ENCODE measurements at places on chromosomes 13 and 19.

GRCh38 chr19:6238643-6239281 is 41.0 kb downstream of the MLLT1 start:
- DNase-seq = no peak

DNA sequence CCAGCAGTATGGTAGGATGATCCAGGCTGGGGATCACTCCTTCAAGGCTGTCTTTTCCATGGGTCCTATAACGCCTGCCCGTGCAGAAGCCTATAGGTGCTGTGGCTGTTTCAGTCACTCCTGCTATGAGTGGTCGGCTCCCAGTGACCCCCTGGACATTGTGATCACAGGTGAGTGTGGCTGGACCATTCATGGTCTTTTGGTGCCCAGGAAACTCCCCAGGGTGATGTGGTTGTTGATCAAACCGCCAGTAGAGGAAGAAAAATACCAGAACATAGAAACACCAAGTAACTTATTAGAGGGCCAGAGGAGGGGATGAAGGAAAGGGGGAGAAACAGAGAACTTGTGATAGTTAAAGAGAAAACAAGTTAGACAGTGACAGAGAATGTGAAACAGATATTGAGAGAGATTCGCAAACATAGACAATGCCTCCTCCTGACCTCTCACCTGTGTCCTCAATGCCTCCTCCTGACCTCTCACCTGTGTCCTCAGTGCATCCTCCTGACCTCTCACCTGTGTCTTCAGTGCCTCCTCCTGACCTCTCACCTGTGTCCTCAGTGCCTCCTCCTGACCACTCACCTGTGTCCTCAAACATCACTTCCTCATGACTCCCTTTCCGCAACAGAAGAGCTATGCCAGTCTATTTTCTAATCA is 19.4 kb downstream of the LAIR2 start:
- DNase-seq = no peak

- peak; percentile 90 for DNase-seq
These were observed 24.7 kb upstream of the ADGRE1 start for GRCh38 chr19:6862673-6863078.

GRCh38 chr19:412356-413355 is 3.7 kb upstream of the C2CD4C start:
- no peak for DNase-seq

DNA sequence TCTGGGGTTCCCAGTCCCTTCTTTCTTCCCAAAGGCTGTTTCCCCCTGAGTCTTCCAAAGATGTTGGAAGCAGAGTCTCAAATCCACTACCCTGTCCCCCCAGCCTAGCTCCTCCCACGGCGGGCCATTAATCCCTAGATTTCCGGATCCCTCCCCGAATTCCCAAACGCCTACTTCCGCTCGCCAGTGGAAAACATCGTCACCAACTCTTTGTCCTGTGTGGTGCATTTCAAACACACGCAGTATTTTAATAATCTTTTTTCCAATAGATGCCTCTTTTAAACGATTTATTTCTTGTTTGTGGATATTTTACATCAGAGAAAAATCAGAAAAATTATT is 610 bp downstream of the ZNF791 start:
- no peak for DNase-seq

- no peak for DNase-seq
These were observed 62.1 kb downstream of the ZNF737 start for GRCh38 chr19:20503476-20503875.

- no peak for DNase-seq
These were observed 19.8 kb upstream of the SPART start for GRCh38 chr13:36366031-36366430.

GRCh38 chr19:543910-544608 is at the start of gene GZMM:
TSS of gene GZMM (plus strand) at chr19:544053. CDS start at chr19:544072, 19 bp downstream.
- DNase-seq = peak; percentile 71

- no peak for DNase-seq
These were observed 210.8 kb upstream of the STARD13 start for GRCh38 chr13:33496336-33496735.

DNA sequence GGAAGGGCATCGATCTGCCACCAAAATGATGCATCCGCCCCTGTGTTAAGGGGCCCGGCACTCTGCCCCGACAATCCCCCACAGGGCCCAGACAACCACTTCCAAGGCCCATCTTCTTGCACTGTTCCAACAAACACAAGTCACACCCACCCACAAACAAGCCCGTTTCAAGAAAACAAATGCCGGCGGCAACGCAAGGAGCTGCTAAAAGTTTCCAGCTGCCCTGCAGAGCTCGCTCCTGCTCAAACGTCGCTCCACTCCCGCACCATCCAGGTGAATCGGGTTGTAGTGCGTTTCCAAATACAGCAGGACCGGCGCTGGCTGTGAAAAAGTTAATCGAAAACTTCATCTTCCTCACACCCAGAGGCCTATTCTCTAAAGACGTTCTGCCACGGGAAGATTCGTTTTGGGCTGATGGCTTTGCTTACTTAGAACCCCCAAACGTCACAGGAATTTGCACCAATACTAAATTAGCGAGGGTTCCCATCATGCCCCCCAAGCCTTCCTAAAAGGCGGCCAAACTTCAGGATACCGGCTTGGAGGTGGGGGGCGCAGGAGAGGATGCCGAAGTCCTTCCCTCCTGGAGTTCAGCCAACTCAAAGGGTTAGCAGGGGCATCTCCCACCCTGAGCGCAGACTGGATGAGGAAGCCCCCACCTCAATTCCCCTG is 107.4 kb upstream of the DOCK9 start:
- DNase-seq = no peak

DNA sequence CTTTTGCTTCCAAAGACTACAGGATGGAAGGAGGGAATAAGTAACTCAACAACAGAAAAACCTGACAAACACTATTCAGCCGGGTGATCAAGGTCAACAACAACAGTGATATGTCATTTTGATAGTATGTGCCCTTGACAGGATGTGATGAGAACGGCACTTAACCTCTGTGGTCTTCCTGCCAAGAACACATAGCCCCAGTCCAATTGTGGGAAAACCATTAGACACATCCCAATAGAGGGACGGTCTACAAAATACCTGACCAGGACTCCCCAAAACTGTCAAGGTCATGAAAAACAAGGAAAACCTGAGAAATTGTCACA is 43.1 kb upstream of the AMER2 start:
- DNase-seq = no peak

- DNase-seq = no peak
These were observed 4.0 kb downstream of the PNKP start for GRCh38 chr19:49863254-49863934.

GRCh38 chr19:54418030-54418929 is 3.0 kb downstream of the TTYH1 start:
- no peak for DNase-seq

GRCh38 chr19:2711172-2711874 is 8.8 kb upstream of the GNG7 start:
- no peak for DNase-seq

DNA sequence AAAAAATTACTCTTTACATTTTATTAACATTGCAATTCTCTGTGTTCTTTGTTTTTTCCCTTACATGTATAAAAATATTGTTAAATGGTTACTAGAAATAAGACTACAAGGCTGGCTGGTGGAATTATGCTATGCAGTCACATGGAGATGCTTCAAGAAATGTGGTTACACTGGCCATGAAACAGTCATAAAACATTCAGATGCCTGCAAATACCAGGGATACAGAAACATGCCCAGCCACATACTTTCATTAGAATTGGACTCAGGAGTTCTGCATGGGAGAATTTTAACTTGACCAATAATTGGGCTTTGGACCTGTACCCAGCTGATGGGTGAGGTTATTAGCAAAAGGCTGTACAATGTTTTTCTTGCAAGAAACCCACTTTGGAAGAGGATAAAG is 1407.7 kb upstream of the SLC10A2 start:
- no peak for DNase-seq

DNA sequence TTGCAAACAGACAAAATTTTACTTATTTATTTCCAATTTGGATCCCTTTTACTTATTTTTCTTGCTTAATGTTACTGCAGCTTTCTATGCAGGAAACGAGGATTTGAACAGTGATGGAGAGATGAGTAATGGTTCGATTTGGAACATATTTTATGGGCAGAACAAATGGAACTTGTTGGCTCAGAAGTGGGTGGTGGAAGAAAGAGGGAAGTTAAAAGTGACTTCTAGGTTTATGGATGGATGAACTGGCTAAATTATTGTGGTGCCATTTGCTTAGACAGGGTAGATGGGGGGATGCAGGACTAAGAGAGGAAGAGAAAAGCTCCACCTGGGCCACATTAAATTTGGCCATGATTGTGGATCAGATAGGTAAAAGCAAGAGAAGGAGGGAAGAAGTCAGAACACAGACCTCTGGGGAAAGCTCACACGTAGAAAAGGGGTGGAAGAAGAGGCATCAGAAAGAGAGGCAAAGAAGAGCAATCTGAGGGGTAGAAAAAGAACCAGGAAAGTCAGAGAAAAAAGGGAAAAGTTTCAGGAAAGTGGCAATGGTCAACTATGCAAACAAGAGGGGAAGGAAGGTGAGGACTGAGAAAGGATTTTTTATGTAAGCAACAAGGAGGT is 768 bp upstream of the CYSLTR2 start:
- DNase-seq = no peak

- no peak for DNase-seq
These were observed 15.7 kb downstream of the TYK2 start for GRCh38 chr19:10364644-10365043.

- no peak for DNase-seq
These were observed 31.2 kb downstream of the GADD45B start for GRCh38 chr19:2507109-2507508.

DNA sequence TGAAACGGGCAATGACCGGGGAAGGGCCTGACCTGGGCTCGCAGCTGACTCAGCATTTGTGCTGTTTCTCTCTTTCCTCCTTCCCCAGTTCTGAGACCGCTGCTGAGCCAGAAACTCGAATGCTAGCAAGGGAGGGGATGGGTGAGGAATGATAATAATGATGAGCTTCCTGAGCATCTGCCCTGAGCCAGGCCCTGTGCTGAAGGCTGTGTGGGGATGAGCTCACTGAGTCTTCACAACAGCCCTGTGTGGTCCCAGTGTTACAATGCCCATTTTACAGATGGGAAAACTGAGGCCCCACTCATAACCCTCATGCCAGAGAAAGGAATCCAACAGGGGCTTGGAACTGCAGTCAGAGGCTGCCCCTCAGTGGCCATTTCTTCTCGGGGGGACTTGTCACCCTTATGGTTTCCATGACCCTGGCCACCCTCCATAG is 8.1 kb downstream of the SULT2B1 start:
- no peak for DNase-seq

GRCh38 chr19:24166055-24166454 is 79.1 kb downstream of the ZNF254 start:
- no peak for DNase-seq

DNA sequence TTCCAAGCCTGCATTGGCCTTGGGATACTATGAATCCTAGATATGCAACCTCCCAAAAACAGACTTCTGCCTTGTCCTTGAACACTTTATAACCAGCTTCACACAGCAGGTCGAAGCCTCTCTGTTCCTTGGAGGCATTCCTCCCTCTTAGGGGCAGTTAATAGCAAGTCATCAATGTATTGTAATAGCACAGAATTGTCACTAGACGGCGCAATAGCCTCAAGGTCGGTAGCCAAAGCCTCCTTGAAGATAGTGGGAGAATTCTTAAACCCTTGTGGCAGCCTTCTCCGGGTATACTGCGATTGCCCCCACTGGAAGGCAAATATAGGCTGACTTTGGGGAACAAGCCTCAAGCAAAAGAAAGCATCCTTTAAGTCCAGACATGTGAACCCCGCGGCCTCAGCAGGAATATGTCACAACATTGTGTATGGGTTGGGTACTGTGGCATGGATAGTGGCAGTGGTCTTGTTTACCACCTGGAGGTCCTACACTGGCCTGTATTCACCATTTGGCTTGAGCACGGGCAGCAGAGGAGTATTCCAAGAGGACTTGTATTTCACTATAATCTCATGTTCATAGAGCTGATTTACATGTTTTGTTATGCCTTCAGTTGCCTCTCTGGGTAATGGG is 61.1 kb downstream of the ZNF431 start:
- no peak for DNase-seq

- DNase-seq = no peak
These were observed 79.7 kb downstream of the LMO7 start for GRCh38 chr13:75715601-75716523.

DNA sequence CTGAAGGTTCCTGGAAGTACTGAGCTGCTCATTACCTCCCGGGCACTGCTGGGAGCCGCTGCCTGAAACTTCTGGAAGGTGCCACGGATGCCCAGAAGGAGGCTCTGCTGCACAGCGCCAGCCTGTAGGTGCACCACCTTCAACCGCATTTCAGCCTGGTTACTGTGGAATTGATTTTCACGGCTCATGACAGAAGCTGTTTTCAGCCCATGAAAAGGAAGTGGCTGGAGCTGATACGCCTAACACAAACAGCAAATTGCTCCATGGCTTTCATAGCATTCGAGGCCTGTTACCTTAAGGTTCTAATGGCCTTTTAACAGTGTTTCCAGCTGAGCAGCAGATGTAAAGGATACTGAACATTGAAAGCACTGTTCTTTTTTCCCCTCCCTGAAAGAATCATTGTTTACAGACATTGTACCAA is 22.0 kb downstream of the GPC6 start:
- no peak for DNase-seq

- DNase-seq = no peak
These were observed 34.0 kb downstream of the PIN1 start for GRCh38 chr19:9868983-9869617.

- no peak for DNase-seq
These were observed 8.7 kb upstream of the CREB3L3 start for GRCh38 chr19:4144666-4145249.

- no peak for DNase-seq
These were observed 46.3 kb upstream of the GPR12 start for GRCh38 chr13:26806891-26807290.

GRCh38 chr13:40164133-40164532 is 502.3 kb downstream of the FOXO1 start:
- no peak for DNase-seq

DNA sequence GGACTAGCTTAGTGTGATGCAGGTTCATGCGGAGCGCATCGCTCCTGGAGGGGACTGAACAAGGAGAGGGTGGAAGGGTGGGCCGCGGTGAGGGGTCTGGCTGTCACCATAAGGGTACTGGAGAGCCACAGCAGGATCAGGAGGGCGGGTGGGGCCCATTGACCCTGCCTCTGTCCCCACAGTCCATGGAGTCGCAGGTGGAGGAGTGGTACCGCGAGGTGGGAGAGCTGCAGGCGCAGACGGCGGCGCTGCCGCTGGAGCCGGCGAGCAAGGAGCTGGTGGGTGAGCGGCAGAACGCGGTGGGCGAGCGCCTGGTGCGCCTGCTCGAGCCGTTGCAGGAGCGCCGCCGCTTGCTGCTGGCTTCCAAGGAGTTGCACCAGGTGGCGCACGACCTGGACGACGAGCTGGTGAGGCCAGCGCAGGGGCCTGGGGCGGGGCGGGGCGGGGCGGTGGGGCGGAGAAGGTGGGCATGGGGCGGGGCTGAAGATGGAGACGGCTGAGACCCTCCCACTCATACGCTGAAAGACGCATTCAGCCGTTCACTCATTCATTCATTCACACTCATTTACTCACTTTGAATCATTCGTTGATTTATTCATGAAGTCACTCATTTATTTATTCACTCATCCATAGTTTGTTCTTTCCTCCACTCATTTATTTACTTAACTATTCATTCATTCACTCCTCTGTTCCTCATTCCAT is 27.5 kb upstream of the SHKBP1 start:
- peak; percentile 69 for DNase-seq
